ENCODE measurements at places on chromosomes 1 and 21. TPM values are rescaled to one million over a fixed set of nuclear protein-coding genes. Genes with fewer than 3 reads are reported as not detected.

CELA2B gene
- total RNA-seq, result not detected

TMEM79 gene
- 90.4 TPM for total RNA-seq

NOC2L gene
- total RNA-seq, result 55.6 TPM

SLC25A33 gene
- total RNA-seq, result 2.3 TPM

PPM1J gene
- 15.0 TPM for total RNA-seq

FMO1 gene
- total RNA-seq, result 14.4 TPM

DNA sequence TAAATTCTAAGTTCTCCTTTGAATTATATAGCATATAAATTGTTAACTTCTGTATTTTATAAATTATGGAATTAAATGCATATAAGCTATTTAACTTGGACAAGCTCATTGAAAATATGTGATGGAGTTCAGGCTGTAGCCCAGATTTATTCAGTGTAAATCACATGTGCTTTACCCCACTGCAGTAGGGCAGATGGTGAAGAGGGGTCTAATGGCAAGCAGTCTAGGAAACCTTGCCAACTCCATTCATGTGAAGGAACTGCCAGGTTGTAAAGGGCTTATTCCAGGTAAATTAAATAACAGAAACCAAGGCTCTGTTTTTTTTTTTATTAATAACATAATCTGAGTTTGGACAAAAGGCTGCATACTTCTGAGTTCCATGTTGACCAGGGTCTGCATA lies 243.2 kb downstream of the NCAM2 start:
- DNase-seq, result no peak
- H3K36me3 ChIP-seq, result no peaks in the 10 kb centered on the region
- H3K4me1 ChIP-seq, result no peaks in the 10 kb centered on the region
- H3K27me3 ChIP-seq, result no peaks in the 10 kb centered on the region

GRCh38 chr1:37448185-37448584 lies 26.2 kb upstream of the ZC3H12A start:
- H3K36me3 ChIP-seq, result no peaks in the 10 kb centered on the region
- H3K27me3 ChIP-seq, result peaks cover 24% of the 10 kb centered on the region
- no peak overlapping the region for H3K4me3 ChIP-seq
- H3K27ac ChIP-seq, result no peak overlapping the region
- DNase-seq, result no peak
- peaks cover 18% of the 10 kb centered on the region for H3K4me1 ChIP-seq
